NCI-H1092 (cell line): ENCODE measurements at places on chromosomes 11 and 22.

GRCh38 chr11:122703541-122704272 lies 48.2 kb downstream of the UBASH3B start:
- DNase-seq: no peak

- DNase-seq: no peak
Observed at GRCh38 chr11:118084247-118084646, 2.5 kb downstream of the SMIM35 start.

GRCh38 chr11:8415195-8415594 lies 151.5 kb upstream of the LMO1 start:
- no peak for DNase-seq

DNA sequence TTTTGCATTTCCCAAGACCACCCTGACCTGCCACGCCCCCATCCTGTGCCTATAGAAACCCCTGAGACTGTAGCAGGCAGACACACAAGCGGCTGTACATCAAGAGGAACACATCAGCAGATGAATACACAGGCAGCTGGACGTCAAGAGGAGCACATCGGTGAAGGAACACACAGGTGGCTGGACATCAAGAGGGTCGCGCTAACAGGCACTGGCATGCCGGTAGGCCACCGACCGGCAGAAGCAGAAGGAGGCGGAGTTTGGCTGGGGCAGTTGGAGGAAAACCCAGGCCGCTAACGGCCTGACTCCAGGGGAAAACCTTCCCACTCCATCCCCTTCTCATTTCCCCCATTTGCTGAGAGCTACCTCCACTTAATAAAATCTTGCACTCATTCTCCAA lies 5.4 kb upstream of the IPO7 start:
- DNase-seq: no peak

- no peak for DNase-seq
Observed at GRCh38 chr11:42528471-42528870, 783.3 kb upstream of the API5 start.

DNA sequence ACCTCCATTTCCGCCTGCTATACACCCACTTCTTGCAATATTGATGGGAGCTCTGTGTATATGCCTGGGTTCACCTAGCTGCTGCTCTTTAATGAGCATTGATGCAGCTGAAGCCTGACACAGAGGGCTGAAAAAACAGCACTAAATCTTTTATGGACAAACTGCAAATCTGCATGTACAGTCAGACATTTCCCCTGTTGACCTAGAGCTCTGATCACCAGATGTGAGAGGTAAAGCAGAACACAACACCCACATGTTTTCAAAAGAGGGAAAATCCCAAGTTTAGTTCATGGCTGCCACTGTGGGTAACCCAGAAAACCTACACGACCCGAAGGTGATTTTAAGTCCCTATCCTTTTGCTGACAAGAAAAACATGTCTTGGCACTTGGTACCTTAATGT lies 303.0 kb upstream of the PITPNB start:
- DNase-seq: no peak

DNA sequence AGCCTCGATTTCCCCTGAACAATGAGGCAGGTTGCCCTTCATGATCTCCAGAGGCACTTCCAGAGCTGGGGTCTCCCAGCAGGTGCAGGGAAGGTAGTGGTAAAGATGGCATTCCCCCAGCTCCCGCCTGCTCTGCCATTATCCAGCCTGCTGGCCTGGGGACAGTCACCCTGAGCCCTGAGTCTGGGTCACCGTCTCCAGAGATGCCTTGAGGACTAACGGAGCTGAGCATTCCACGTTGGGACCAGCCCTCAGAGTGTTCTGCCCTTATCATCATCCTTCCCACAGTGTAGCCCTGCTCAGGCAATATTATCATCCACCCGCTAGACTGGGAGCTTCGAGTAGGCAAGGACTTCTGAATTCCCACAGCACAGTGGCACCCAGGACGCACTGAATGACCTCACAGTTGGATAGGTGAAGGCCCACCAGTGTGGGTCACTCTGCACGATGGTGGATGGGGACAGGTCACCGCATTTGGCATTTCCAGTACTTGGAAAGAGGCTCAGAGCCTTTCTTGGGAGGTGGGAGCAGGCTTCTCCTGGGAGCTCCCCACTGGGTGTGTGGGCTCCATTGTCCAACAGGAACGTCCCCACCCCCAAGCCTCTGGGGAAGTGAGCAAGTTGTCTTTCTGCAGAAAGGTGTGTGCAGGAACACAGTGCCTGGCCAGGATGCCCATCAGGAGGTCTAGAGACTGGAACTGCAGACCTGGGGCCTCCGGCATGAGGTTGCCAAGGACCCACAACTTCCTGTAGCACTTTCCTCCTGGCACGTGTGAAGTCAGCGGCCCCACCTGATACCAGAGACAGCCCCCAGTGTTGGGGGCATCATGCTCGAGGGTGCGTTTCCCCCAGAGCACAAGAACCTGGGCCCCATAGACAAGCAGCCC lies 51.4 kb upstream of the WNT7B start:
- DNase-seq: no peak

- DNase-seq: no peak
Observed at GRCh38 chr22:23399367-23400285, 180.5 kb downstream of the IGLL1 start.

- no peak for DNase-seq
Observed at GRCh38 chr11:128619540-128620308, 32.4 kb upstream of the ETS1 start.

- no peak for DNase-seq
Observed at GRCh38 chr11:19931141-19931770, 218.6 kb downstream of the NAV2 start.

- no peak for DNase-seq
Observed at GRCh38 chr11:67177399-67178281, 58.6 kb downstream of the KDM2A start.

DNA sequence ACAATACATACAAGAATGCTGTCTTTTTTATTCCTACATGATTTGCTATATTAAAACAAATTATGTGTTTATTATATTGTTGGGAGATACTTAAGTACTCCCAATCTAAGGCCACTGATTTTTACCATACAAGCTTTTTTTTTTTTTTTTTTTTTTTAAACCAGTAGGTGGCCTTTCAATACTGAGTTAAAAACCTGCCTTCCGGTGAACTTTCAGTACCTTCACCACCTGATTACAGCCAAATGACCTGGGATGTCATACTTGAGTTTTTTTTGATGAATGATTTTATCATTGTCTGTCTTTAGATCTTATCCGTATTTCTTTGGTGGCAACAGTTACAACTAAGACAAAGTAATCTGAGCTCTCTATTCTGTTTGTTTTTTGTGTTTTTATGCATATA lies 94.0 kb upstream of the FOLH1 start:
- no peak for DNase-seq

DNA sequence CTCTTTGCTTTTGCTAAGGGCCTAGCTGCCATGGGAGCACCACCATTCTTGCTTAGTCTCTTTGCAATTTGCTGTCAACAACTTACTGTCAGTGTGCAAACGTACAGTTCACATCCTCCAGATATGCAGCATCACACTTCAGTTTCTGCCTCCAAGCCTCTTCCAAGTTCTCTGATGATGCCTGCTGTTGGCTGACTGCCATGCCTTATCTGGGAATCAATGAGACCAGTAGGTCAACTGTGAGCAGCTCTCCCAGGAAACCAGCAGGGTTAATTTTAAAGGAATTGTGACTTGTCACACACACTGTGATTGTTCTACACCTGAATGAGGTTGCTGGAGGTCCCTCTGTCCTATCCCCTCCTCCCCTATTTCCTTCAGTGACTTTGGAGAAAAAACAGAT lies 56.0 kb downstream of the COPB1 start:
- no peak for DNase-seq

GRCh38 chr11:75337195-75337654 lies 14.2 kb downstream of the ARRB1 start:
- no peak for DNase-seq
